ENCODE measurements at places on chromosomes 12 and 14.
A peak's percentile ranks its signal among the peaks of the same experiment; 100 is the strongest.

- peak; percentile 47 for DNase-seq
Observed at GRCh38 chr12:49580572-49581535, 12.9 kb upstream of the MCRS1 start.

GRCh38 chr12:73589220-73589619, 948.4 kb upstream of the ATXN7L3B start:
- DNase-seq, result no peak

DNA sequence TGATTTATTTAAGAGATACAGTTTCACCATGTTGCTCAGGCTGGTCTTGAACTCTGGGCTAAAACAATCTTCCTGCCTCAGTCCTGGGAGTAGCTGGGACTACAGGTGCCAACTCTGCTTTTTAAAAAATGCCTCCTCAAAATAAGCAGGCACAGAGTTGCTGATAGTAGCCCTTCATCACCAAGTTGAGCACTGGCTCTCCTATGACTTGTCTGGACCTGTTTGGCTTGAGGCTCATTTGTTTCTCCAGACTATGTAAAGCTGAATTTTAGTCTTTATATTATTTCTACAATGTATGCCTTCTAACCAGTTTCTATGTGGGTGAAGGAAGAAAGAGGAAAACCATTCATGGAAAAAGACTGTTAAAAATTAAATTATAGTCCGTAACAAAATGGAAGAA, 39.5 kb upstream of the RAD51AP1 start:
- no peak for DNase-seq

DNA sequence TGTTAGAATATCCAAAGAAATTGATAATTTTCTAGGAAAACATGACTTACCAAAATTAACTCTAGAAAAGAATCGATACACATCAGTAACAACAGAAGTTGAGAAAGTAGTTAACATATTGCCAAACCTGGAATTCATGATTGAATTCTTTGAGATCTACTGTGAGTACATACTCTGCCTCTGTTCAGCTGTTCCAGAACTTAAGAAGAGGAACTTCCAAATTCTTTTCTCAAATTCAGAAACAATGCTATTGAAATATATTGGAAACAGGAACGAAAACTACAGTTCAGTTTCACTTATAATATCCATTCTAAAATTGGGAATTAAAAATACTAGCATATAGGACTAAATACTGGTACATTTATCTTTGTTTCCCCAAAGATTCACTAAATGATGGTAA, 57.9 kb downstream of the MARK3 start:
- no peak for DNase-seq

DNA sequence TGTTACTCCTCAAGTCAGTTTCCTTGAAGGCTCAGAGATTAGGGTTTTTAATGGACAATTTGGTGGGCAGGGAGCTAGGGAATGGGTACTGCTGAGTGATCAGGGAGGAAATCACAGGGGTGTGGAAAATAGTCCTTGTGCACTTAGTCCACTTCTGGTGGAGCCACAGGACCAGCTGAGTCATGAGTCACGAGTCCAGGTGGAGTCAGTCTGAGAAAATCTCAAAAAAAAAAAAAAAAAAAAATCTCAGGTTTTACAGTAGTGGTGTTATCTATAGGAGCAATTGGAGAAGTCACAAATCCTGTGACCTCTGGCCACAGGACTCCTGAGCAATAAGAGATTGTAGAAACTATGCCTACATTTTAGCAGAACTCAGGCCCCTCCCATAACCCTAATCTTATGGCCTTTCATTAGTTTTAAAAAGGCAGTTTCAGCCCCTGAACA, 28.2 kb upstream of the AMN1 start:
- no peak for DNase-seq

DNA sequence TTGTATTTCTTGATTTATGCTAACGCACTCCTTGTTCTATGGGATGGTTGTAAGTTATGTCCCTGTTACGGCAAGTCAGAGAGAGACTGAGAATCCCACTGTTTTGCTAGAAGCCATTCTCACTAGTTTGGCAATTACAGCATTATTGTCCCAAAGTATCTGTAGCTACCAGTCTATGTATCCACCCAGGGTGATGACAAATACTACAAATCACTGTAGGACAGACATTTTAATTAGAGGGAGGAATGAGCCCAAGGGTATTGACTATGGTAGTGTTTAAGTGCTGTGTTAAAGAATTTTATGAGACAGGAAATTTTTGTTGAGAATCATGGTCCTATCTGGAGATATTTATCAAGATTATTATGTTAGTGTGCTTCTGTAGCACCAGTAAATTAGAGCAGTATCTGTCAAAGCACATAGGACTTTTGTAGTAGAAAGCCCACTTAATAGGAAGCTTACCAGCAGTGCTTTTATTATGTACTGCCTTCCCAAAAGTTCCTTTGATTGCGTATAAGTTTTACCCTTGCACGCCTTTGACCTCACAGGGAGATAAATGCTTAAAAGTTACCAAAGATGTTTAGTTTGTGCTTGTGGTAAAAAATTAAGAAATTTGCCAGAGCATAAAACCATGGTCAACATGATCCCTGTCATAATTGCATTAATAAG, 10.7 kb downstream of the PRKCH start:
- no peak for DNase-seq

- no peak for DNase-seq
Observed at GRCh38 chr12:89539426-89540223, 13.8 kb upstream of the POC1B start.

- DNase-seq, result no peak
Observed at GRCh38 chr12:47021298-47021697, 58.1 kb upstream of the PCED1B start.

GRCh38 chr12:1828856-1829255, 8.5 kb downstream of the LRTM2 start:
- no peak for DNase-seq

GRCh38 chr12:60257063-60257462, 661.2 kb downstream of the SLC16A7 start:
- no peak for DNase-seq

DNA sequence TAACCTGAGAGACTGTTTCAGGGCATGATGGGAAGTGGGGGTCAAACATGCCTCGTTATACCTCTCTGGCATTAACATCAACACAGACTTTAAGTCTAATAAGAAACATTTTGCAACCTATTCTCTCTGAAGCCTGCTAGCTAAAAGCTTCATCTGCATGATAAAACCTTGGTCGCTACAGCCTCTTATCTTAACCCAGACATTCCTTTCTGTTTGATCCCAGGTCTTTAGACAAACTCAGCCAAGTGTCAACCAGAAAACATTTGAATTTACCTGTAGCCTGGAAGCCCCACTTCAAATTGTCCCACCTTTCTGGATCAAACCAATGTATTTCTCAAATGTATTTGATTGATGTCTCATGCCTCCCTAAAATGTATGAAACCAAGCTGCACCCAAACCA, 9.1 kb downstream of the PPP2R3C start:
- no peak for DNase-seq

- DNase-seq, result peak; percentile 8
Observed at GRCh38 chr14:69818758-69819191, 21.7 kb upstream of the SLC10A1 start.

- DNase-seq, result no peak
Observed at GRCh38 chr14:77206261-77206824, 24.7 kb downstream of the TMEM63C start.

GRCh38 chr12:53079226-53080117, at the start of gene SPRYD3:
Gene SPRYD3, minus strand, starts transcription at chr12:53079390. Its CDS starts 57 bp downstream, at chr12:53079333.
- peak; percentile 93 for DNase-seq

GRCh38 chr12:32595251-32595650, 83.8 kb upstream of the DNM1L start:
- DNase-seq, result no peak

DNA sequence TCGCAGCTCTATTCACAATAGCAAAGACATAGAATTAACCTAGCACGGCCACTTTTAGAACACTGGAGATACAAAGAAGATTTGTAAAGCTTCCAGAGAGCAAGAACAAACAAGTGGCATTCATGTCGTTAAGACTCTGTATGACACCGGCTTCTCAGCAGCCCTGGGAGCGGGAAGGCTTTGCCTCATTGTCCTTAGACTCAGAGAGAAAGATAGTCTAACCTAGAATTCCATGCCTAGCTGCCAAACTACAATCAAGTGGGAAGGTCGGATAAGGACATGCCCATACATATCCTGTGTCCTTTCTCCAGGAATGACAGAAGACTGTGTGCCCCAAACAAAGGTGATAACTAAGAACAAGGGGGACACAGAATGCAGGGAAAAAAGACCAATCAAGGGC, 1038.3 kb downstream of the BCL11B start:
- no peak for DNase-seq

DNA sequence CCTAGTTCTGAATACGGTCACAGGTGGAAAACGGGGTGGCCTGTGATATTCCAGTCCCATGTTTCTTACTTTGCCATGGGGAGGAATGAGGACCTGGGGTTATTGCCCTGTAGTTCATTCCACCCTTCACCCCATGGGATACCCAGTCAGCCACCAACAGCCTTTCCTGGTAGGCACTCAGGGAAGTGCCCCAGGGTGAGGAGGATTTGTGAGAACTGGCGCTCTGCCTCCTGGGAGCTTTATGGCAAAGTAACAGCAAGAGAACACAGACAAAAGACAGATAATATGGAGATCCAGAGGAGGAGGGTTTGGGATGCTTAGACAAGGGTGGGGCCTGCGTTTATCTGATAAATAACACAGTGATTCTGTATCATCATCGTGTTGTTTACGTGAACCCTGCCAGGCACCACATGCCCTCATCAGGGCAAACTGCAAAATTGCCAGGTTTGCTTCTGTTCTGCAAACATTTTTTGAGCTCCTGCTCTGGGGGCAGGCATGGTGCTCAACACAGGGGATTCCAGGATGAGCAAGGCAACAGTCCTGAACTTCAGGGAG, 223.5 kb downstream of the SLC41A2 start:
- no peak for DNase-seq

DNA sequence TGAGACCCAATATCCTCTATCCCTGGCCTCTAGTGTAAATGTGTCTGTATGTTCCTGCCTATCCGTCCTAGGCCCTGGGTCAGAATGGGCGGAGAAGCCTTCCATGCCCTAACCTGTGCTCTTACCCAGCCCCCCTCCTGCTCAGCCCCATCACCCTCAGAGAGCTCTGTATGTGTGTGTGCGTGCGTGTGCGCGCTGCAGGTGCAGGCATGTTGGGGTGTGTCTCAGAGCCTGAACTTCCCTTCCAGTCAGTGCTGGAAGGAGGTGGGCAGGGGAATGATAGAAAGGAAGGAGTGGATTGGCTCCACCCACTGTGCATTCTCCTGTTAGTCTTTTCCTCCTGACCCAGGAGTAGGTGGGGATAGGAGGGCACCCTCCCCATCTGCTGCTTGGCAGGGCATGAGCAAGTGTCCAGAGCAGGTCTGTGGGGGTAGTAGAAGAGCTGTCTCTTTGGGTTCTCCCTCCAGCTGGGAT, 7.2 kb downstream of the NAB2 start:
- no peak for DNase-seq

DNA sequence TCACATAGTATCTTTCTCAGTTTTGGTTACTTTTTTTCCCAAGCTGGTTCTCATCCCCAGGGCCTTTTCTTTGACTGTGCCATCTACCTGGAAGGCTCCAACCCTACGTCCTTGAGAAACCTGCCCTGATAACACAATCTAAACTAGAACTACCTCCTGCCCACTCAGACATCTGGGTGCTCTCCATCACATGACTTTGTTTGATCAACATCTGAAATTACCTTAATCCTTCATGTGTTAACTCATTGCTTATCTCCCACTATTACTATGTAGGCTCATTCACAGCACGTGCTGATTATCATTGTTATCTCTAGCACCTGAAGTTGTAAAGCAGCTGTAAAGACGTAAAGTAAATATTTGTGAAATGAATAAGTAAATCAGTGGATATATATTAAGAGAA, 784.0 kb downstream of the TMTC2 start:
- DNase-seq, result no peak

- DNase-seq, result no peak
Observed at GRCh38 chr14:68523326-68523610, 269.6 kb downstream of the ZFP36L1 start.

DNA sequence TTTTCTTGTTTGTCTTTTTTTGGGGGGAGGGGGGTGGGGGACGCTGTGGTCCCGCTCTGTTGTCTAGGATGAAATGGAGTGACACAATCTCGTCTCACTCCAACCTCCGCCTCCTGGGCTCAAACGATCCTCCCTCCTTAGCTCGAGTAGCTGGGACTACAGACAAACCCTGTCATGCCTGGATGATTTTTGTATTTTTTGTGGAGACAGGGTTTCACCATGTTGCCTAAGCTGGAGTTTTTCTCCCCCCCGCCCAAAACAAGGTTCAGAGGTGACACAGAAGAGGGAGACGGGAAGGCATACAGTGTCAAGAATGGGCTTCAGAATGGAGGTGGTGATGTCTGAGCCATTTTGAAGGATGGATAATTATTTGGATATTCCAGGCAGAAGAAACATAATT, 116.9 kb upstream of the ATF1 start:
- DNase-seq, result no peak

DNA sequence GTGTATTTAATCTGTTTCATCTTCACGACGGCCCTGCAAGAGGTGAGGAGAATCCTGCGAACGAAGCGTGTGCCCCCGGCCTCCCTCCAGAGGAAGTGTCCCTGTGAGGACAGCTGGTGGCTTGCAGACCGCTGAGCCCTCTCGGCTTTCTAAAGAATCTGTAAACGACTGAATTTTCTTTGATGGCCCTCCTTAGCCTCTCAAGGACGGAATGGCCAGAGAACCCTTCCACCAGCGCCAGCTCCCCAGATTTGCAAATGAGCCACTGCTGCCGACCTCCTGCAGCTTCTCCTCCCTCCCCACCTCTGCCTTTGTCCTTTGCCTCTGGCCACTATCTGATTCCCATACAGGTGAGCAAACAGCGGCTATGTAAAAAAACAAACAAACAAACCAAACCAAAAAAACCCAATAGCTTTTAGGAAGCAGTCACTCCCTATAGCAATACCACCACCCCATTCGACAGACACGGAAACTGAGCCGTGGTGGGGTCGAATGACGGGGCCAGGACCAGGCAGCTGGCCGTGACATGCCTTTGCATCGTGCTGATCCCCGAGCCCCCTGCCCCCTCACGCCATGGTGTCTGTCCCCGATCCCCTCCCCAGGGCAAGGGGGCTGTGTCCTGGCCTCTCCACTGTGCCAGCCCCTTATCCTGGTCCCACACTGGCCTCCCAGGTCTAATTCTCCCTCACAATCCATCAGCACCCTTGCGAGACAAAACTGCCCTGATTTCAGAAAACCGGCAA, 23.6 kb downstream of the RFLNA start:
- no peak for DNase-seq

GRCh38 chr12:86698641-86698980, 442.4 kb upstream of the MGAT4C start:
- DNase-seq, result no peak

GRCh38 chr12:70948976-70949336, 28.4 kb upstream of the PTPRR start:
- no peak for DNase-seq

- DNase-seq, result peak; percentile 75
Observed at GRCh38 chr14:99729991-99730875, 46.1 kb downstream of the CYP46A1 start.

DNA sequence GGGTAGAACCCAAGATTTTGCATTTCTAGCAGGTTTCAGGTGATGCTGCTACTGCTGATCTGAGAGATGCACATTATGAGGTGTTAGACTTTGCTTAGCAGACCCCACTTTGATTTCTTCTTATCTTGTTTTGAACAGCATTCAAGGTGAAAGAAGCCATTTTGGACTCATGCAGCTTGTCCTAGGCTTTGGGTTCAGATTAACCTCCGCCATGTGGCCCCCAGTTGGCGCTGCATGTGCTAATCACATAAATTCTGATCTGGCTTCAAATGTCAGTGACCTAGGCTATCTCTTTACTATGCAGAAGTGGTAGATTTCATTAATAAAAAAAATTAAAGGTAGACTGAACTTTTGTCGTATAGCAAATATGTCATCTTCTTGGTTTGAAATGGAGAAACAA, 89.8 kb upstream of the DYRK2 start:
- no peak for DNase-seq

GRCh38 chr14:55762595-55763232, 182.7 kb downstream of the KTN1 start:
- DNase-seq, result no peak
